ENCODE measurements at places on chromosomes 2 and 18.

GRCh38 chr2:219220652-219221402 lies 2.1 kb upstream of the ABCB6 start:
- DNase-seq, result no peak

DNA sequence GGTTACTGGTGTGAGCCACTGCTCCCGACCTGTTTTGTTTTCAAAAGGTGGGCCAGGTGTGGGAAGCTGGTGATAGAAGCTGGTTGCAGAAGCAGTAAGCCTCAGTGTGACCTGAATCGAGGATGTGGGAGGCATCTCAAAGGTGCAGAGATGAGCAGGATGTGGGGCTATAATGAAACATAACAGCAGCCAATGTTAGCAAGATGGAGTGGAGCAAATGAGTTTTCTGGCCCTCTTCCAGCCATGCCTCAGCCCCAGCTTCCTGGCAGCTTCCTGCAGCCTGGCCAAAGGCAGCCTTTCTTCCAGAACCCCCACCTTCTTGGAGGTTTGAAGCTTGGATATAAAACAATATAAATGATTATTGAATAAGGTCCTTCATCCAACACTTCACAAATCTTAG lies 184.8 kb downstream of the NCK2 start:
- no peak for DNase-seq

DNA sequence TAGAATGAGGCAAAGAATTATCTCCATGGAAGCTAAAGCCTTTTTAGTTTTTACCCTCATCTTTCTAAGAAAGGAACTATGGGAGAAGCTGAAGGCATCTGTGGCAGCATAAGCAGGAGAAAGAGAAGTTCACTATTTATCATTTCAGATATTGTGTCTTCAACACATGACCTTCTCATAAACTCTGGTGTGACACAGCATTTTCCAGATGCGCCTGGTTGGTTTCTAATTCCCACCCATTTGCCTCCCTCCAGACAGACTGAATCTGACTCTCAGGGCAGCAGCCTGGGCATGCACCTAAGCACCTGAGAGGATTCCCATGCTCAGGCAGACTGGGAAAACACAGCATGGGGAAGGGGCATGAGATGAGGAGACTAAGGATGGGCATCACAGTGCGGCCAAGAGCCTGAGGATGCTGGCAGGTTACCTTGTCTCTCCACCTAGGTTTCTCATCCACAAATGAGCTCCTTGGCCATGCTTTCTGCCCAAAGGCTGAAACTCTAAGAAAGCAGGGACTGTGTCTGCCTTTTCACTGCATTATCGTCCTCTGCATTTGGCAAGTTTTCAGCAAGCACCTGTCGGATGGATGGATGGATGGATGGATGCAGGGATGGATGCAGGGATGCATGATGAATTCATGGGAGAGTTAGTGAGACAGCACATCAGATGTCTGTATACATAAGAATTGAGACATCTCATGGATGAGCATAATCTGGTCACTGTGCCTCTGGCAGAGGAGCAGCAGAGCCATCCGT lies 28.8 kb upstream of the SULT1C4 start:
- peak; percentile 41 for DNase-seq

DNA sequence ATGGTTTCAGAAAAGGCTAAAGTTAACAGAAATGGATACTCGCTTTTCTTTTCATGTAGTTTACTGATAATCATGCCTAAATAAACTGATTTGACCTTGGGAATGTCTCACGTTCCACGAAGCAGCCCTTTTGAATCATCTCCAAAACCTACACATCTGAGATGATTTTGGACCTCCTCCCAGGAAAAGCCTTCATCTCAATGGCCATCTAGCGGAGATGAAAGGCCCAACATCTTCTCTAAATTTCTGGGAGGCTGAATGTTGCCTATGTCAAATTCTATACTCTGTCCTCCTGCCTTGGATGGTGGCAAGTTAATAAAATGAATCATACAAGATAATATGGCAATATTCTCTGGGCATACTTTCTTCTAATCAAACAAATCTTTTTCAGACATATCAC lies 448.5 kb downstream of the ZEB2 start:
- no peak for DNase-seq

- DNase-seq, result no peak
Measured at GRCh38 chr2:43379494-43379893, 153.1 kb upstream of the ZFP36L2 start.

DNA sequence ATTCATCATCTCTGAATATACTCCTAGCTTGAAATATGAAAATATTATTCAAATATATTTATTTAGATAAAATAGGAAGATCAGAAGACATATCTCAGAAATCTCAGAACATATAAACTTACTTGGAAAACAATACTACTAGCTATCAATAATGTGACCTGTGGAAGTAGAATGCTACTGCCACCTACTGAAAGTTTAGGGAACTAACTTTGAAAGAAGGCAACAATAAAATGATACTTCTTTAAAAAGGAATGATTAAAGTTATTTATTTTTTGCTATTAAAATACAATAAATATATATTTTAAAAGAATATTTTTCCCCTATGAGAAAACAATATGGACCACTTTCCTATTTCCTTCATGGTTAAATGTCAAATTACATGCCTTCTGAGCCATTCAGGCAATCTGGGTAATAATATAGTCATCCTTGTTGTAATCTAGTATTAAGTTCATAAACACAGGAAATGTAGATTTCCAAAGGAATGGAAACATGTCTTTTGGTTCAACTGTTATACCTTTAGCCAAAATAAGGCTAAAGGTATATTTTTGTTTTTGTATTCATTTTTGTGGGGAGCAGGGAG lies 26.0 kb downstream of the ACADL start:
- DNase-seq, result peak; percentile 22

DNA sequence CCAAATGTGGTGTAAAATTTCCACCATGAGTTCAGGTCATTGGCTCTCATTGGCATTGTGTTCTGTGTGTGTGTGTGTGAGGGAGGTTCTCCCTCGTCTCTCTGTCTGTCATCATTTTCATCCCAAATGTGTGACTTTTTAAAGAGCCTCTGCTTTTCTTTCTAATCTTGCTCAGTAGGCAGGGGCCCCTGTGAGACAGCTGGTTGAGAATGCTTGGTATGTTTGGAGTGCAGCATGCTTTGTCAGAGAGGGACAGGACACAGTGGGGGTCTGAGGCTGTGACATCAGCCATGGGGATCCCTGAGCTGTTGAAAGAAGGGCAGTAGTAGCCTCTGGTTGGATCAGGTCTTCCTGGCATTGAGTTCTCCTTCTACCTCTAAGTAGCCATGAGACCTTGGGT lies 10.6 kb downstream of the PTPRM start:
- peak; percentile 84 for DNase-seq

DNA sequence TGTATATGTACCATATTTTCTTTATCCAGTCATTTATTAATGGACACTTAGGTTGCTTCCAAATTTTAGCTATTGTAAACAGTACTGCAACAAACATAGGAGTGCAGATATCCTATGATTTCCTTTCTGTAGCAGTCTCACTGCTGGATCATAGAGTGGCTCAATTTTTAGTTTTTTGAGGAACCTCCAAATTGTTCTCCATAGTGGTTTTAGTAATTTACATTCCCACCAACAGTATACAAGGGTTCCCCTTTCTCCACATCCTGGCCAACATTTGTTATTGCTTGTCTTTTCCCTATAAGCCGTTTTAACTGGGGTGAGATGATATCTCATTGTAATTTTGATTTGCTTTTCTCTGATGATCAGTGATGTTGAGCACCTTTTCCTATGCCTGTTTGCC lies 114.3 kb downstream of the TMEM17 start:
- DNase-seq, result no peak

DNA sequence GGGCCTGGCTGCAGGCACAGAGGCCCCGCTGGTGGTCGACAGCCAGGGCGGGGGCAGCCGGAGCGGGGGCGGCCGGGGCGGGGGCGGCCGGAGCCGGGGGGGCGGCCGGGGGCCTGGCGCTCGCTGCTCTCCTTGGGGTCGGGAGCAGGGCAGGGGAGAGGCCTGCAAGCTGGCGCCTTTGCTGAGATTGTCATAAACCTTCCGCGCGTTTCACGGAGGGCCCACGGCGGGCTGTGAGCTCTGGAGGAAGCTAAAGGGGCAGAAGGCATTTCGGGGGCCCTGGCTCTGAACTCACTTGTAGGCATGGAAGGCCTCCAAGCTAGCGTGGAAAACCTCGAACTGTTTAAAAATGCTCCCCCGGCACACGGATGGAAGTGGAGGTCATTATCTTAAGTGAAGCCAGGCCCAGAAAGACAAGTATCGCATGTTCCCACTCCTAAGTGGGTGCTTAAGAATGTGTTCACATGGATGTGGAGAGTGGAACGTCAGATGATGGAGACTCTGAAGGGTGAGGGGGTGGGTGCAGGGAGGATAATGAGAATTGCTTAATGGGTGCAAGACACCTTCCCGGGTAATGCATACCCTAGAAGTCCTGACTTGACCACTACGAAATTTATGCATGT lies 629 bp downstream of the PRELID3A start:
- DNase-seq, result no peak

DNA sequence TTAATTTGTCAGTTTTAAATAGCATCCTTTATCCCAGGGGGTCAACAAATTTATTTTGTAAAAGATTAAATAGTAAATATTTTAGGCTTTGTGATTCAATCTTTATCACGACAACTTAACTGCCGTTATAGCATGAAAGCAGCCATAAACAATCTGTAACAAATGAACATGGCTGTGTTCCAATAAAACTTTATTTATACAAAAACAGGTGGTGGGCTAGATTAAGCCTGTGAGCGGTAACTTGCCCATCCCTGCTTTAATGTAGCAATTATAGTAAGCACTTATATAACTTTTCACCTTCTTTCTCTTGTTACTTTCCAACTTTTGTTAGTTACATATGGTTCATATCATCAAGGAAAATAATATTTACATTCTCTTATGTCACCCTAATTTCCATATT lies 121.9 kb downstream of the ATL2 start:
- no peak for DNase-seq

DNA sequence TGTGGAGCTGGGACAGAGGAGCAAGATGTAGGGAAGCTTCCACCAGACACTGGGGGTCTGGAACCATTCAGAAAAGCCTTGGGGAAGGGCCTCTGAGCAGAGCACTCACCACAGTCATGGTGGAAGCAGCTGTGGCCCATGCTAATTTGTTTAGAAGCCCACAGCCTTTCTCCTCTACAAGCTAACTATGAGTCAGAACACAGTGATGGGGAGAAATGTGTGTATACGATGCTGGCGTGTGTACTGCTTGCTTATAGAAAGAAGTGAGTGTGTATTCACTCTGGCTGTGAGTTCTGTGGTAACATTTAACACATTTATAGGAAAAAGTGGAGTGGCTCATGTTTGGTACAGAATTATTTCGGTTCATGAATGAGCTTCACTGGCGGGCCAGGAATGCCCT lies 157.0 kb upstream of the ACAA2 start:
- DNase-seq, result no peak

- no peak for DNase-seq
Measured at GRCh38 chr18:35000457-35000856, 40.8 kb upstream of the MAPRE2 start.
